CD4-positive, alpha-beta T cell treated with Interleukin-4 for 4 hours (primary cell): ENCODE measurements at places on chromosomes 12 and 14.

DNA sequence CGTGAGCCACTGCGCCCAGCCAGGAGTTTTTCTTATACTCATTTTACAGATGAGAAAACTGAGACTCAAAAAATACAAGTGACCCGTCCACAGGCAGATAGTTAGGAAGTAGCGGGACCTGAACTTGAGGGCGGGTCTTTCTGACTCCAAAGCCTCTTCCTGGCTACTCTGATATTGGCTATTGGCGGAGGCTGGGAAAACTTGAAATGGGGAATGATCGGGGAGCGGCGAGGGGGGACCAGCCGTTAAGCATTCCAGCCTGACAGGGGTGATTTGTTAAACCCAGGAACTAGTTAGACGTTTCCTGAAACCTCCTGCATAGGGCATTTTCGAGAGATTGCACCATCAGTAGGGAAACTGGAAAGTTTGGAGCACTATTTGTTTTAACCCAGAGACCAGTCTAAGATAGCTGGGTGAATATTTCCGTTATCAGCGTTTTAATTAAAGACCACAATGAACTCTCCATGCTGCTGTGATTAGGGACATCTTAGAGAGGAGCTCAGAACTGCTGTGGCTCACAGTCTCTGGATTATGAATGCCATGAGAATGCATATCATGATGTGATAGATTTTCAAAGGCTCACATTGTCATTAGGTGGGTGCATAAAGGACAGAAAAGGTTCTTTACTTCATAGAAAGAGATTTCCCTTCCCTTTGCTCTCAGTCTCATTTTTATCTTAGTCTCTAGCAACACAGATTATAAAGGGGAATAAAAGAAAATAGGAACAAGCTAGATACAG lies 2.5 kb downstream of the NR1H4 start:
- no peak for DNase-seq

- DNase-seq, result no peak
These were observed 12.1 kb downstream of the GZMH start for GRCh38 chr14:24597403-24597802.

DNA sequence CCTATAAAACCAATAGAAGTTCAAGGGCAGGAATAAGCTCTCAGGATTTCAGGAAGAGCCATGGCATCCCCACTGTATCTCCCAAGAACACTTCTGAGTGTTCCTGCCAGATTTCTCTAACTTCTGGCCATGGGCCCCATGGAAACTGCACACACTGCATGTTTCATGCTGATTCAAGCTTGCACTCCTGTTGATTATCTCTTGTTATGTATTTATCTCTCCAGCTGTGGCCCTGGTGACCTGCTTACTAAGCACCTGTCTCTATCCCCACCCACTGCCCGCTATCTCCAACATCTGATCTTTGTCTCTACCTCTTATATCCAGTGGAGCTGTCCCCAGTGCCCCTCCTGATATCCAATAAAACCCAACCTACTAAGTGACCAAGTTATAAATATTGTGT lies 285.3 kb downstream of the PDZRN4 start:
- DNase-seq, result no peak

DNA sequence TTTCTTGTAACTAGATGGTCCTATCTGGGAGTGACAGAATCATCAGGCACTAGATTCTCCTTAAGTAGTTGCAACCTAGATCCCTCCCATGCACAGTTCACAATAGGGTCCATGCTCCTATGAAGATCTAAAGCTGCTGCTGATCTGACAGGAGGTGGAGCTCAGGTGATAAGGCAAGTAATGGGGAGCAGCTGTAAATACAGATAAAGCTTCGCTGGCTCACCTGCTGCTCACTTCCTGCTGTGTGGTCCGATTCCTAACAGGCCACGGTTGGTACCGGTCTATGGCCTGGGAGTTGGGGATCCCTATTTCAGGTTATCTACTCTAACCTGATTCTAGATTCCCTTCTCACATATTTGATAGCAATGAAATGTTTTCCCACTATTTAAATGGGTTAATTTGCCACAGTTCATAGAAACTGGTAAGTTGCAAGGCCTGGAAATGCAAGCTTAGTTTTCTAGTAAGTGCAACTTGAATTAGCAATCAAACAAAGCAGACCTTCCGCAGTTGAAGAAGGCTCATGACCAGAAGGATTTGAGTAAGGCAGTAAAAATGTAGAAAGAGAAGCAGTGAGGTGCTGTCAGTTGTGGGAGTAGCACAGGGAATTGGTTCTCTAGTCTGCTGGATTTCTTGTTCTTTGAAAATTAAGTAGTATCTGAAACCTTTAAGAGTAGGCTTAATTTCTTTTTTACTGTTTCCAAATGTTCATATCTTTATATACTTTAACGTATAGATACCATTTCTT lies 332.3 kb downstream of the EGLN3 start:
- DNase-seq, result no peak

GRCh38 chr12:56469007-56469930 lies 891 bp downstream of the SPRYD4 start:
- DNase-seq, result no peak

- DNase-seq, result no peak
These were observed 835 bp upstream of the ABHD4 start for GRCh38 chr14:22597265-22597664.

DNA sequence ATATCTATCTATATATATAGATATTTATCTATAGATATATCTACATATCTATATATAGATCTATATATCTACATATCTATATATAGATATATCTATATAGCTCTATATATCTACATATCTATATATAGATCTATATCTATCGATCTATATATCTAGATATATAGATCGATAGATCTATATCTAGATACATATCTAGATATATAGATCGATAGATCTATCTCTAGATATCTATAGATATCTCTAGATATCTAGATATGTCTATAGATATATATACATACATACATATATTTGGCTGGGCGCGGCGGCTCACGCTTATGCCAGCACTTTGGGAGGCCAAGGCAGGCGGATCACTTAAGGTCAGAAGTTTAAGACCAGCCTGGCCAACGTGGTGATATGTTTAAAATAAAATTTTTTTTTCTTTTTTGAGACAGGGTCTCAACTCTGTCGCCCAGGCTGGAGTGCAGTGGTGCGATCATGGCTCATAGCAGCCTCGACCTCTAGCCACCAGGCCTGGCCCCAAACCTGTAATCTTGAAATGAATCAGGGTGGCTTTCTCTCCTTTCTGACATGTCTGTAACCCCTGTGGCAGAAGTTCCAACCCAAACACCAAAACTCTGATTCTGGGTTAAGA lies 18.1 kb downstream of the ARPC3 start:
- no peak for DNase-seq

GRCh38 chr12:69925291-69925690 lies 100.3 kb downstream of the MYRFL start:
- no peak for DNase-seq

- DNase-seq, result no peak
These were observed 177.6 kb downstream of the TMEM132C start for GRCh38 chr12:128444598-128444997.

DNA sequence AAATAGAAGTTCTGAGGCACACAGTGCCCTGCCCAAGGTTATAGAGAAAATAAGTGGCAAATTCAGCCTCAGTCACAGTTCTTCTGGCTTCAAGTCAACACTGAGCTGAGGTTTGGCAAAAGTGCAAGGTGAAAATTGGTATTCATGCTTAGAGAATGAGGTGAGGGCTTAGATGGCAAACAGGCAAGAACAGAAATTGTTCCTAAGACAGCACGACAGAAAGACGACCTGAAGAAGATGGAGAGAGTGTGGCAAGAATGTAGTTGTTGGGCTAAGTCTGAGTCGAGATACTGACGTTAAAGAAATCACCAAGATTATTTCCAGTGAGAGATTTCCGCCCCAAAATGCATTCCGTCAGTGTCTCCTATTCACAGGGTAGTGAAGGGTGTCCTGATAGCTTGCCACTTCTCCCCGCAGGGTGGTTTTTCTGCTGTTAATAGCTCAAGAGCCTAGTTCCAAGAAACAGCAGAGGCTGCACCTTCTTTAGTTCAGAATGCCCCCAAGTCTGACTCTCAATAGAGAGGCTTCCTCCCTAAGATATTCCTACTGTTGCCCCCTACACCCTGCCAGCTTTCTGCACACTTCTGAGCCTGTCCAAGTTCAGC lies 260.8 kb upstream of the AMIGO2 start:
- no peak for DNase-seq

DNA sequence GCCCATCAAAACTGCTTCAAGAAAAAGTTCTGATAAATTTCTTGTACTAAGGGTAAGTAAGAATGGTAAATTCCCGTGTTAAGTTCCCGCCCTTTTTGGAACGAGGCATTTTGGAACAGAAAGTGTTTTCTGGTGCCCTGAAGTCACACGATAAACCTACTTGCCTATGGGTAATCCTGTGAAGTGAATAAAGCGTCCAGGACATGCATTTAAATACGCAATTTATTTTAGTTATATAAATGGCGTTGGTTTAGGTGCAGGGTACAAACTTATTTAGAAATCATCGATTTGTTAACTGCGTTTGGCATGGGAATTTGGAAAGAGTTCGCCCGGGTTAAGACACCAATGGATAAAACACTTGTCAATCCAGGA lies 715 bp upstream of the RAP1B start:
- no peak for DNase-seq

GRCh38 chr12:68175557-68176061 lies 16.1 kb upstream of the IFNG start:
- peak; percentile 86 for DNase-seq

- DNase-seq, result no peak
These were observed 260.3 kb downstream of the CCDC59 start for GRCh38 chr12:82097877-82098276.

DNA sequence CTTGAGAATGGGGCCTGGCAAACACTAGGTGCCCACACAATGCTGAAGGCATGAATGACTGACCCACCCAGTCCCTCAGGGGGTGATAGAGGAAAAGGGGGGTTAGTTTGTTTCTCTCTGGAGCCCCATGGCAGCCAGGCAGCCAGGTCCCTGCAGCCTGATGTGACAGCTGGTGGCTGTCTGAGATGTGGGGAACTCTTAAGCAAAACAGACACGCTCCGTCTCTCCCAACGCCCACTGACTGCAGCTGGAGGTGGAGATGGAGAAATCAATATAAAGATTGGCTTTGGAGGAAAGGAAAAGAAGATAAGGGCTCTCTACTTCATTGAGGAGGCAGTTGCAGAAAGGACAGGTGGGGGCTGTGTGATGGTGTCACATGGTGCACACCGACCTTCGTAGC lies 240.8 kb upstream of the LHX5 start:
- no peak for DNase-seq

DNA sequence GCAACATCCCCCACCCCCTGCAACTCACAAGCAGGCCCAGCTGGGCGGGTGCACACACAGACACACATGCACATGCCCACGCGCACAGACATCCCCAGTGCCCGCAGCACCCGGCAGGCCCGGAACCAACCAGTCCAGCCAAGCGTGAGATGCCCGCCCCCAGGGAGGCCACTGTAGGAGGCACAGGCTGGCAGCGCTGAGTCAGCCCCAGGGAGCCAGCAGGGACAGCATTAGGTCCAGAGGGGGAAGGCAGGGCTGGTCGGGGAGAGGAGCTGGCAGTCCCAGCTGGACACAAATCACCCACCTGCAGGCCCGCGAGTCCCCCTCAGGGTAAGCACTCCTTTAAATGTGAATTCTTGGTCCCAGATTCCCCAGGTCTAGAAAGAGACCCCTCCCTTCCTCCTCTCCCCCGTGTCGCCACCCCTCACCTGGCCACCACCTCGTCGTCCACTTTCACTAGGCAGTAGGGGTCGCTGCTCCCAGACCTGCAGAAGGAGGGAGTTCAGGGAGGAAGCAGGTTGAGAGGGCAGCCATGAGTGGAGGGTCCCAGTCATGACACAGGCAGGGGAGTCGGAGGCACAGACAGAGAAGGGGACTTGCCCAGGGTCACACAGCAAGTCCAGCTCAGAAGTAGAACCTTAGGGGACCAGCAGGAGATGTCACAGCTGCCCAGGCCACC lies 5.0 kb downstream of the RASAL1 start:
- DNase-seq, result no peak

DNA sequence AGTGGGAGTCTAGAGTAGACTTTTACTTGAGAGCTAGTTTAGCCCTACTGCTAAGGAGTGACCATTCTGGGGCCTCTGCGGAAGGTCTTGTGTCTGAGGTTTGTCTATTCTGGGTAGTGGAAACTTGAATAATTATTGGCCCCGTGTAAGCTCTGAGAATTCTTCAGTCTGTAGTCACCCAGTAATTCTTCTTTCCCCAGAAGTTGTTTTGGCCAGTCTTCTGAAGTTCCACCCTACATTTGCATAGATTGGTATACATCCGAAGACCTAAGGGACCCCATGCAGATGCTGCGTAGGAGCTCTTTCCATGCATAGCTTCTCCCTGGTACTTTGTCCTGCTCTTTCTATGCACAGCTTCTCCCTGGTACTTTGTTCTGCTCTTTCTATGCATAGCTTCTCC lies 12.8 kb downstream of the CYP46A1 start:
- DNase-seq, result no peak

GRCh38 chr12:114263056-114263805 lies 142.7 kb downstream of the TBX5 start:
- DNase-seq, result no peak

- DNase-seq, result no peak
These were observed 10.9 kb upstream of the TC2N start for GRCh38 chr14:91878274-91878673.

DNA sequence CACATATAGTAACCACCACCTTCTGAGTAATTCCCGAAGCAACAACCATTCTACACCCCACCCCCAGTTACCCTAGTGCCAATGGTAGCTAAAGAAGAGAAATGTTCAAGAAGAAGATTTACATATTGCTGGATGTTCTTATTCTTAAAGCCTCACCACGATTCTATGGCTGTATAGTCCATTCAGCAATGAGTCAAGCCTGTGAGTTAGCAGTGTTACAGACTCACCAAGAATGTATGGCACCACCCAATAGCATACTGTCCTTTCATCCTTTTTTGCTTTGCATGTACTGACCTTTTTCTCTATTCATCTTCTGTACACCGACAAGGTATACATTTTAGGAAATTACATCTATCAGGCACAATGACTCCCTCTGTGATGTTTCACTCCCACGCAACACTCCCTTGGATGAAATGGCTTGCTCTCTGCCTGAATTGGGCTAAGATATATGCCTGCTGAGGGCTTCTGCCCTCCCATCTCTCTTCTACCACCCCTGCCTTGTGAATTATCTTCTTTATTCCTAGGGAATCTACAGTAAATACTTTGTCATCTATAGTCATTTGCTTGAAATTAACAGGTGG lies 945.8 kb downstream of the DIO2 start:
- no peak for DNase-seq
